ENCODE measurements at places on chromosomes 4 and X. TPM values are rescaled to one million over a fixed set of nuclear protein-coding genes. Genes with fewer than 3 reads are reported as not detected.

DNA sequence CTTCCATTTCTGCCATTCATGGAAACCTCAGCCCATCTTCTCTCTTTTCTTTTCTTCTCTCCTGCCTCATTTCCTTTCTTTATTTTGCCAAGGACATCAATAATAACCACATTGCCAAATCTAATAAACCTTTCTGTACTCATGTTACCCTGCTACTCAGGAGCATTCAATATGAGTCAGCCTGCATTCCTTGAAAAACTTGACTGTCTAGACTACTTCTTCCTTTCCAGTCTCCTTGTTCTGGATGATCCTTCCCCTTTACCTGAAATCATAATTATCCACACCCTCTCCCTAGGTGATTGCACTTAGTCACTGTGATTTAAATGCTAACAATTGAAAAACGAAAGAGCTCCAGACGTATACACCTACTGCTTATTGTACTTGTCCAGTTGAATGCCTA lies 253.2 kb upstream of the CENPE start:
- no peak for DNase-seq

DNA sequence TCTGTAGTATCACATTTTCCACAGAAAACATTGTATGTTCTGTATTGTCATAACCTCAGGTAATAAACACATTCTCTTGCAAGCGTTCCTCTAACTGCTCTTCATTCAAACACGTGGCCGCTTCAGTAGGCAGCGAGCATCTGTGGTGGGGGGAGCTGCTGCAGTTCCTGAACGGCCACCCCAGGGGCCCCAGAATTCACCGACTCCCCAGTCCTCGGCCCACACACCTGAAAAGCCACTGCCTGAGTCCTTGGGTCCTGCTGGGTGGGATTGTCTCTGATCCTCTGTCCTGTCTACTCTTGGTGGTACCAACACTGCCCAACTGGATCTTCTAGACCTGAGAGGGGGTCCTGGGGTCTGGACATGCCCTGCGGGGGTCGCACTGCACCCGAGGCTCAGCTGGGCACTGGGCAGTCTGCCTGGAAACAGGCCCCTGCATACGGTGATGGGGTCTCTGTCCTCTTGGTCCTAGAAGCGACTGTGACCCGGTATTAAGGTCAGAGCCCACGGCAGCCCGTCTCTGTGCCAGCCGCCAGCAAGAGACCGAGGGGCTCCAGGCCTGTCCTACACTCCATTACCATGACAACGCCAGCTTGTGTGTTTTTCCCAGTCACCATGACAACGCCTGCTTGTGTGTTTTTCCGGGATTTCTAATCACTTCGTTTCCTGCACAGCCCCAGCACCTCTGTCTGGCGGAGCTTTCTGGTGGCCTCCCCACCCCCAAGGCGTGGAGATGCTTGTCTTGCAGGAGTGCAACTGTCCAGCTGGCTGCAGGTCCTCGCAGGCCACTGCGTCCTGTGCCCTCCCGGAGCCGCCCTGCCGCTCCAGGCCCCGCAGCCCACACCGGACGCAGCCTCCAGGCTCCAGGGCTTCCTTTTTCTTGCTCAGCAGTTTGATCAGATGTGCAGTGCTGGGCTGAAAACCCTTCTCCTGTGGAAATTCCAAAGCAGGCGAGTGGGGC lies 16.0 kb downstream of the CTBP1 start:
- DNase-seq: peak; percentile 85

GRCh38 chr4:149489321-149489720 lies 326.3 kb downstream of the IQCM start:
- no peak for DNase-seq

Gene ZNF157
- total RNA-seq: under 0.01 TPM

Gene HDAC6
- total RNA-seq: 30.1 TPM
